ENCODE measurements at places on chromosomes 11 and 22.

DNA sequence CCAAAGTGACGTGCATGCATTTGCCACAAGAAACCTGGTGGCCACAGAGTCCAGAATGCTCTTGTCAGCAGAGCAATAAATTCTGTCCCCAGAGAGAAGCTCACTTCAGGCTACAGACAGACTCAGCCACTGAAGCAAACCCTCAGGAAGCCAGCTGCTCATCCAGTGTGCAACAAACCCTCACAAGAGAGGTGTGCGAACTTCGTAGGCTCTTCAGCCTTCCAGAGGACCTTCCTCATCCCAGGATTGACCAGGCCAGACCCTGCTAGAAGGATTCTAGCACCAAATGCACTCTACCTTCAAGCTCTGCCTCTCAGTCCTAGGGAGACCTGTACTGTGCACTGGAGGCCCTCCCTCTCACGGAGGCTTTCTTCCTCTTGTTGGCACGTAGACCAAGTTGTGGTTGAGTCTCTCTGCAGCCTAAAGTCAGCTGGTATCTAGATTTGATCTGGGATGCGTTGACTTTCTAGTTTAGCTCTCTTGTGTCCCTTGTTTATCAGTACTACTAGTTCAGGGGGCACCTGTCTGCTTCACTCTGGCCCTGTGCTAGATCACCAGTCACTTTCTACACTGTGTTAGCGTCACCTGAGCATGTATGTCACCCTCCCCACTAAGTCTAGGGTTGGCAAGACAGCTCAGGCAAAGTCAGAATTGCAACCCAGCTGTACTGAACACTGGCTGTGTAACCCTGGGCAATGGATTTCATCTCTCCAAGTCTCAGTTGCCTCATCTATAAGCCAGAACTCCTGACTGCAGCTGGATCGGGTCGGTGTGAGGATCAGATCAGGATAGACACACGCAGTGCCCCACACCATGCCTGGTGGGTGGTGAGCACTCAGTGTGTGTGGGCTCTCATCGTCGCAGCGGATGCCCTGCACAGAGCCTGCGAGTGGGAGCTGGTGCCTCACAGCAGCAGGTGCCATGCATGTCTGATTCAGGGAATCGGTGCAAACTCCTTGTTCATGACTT lies 22.1 kb upstream of the TMPRSS13 start:
- DNase-seq, result no peak

DNA sequence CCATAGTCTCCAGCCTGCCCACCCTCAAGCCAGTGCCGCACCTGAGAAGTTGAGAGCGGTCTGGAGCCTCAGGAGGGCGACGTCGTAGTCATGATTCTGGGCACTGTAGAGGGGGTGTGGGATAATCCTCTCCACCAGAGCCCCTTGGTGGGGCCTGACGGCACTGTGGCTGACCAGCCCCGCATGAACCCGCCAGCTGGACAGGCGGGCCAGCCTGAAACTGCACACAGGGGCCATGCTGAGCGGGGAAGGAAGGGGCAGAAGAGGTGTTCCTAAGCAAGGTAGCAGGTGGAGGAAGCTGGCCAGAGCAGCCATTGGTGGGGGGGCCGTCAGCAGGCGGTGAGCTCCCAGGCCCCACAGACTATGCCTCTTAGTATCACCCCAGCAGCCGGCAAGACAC lies 13.1 kb downstream of the TMPRSS5 start:
- DNase-seq, result no peak

GRCh38 chr11:78957476-78958245 lies 383.0 kb upstream of the NARS2 start:
- no peak for DNase-seq

DNA sequence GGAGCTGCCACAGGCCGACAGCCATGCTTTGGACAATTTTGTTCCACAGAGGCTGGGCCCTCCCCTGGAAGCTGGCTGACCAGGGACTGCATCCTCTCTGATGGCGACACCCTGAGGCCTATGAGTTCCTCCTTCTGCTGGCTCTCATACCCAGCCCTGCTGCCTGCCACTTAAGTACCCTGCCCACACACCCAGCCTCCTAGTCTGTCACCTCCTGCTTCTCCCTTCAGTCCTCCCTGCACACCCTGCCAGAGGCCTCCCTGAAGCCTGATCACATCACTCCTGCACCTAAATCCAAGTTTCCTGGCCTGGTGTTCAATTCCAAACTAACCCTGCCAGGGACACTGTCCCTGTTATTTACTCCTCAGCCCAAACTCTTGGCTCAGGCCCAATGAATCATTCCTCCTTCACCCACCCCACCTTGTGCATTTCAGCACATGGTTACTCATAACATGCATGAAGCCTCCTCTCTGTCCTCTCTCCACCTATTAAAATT lies 136.7 kb upstream of the NECTIN1 start:
- DNase-seq, result no peak

GRCh38 chr11:120696597-120697218 lies 185.2 kb downstream of the GRIK4 start:
- DNase-seq, result no peak

- DNase-seq, result peak; percentile 55
Observed at GRCh38 chr11:111918390-111919256, at the start of gene C11orf52. TSS of gene C11orf52 (plus strand) at chr11:111918913. CDS start at chr11:111918973, 60 bp downstream.

DNA sequence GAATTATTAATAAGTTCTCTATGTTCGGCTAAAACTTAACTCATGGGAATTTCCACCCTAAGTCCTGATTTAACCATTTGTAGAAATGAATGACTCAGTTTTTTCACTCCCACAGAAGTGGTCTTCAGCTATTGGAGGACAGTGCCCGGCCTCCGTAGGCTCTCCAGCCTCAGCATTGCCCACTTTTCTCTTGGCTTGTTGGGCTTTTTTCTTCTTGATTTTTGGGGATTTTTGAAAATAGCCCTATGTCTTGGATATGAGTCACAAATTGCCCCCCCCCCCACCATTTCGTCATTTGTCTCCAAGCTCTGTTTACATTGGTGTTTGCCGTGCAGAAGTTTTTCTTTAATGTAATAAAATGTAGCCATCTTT lies 66.7 kb downstream of the PACS1 start:
- DNase-seq, result no peak

DNA sequence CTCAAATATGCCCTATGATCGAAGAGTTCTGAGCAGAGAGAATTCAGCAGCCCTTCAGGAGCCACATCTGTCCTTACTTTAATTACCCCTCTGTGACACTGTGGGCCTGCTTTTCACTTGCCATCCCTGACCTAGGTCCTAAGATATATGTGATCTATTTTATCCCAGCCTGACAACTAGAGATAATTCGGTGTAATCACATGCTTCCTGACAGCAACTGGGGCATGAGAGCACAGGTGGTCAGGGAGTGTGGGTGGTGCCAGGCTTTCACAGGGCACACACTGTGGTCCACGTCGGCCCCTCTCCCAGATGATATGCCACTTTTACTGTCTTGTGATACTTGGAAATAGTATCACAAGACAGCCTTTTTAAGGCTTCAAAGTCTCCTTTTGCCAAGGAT lies 3.9 kb downstream of the TUBA8 start:
- DNase-seq, result no peak

DNA sequence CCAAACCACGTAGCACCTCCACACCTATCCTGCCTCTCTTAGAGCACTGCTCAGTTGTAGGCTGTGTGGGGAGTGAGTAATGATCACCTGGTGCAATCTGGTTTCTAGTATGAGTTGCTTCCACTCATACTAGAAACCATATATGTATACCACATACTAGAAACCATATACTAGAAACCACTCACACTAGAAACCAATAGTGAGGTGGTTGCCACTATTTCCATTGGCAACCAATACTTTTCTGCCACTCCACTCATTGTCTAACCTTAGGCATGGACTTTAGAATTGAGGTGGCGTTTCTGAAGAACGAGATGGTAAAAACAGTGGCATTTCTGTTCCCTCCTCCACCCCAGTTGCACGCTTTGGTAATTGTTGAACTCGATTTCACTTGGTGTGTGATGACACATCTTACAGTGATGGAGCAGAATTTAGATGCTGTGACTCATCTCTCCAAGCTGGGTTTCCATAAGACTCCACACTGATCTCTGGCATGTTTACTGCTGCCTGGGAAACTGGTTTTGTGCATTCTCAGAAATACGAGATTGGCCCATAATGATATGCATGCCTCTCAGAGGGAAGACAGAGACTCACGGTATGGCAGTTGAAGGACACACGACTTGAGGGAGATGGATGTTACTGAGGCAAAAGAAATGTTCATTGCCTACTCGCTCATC lies 82.9 kb downstream of the KIRREL3 start:
- no peak for DNase-seq

DNA sequence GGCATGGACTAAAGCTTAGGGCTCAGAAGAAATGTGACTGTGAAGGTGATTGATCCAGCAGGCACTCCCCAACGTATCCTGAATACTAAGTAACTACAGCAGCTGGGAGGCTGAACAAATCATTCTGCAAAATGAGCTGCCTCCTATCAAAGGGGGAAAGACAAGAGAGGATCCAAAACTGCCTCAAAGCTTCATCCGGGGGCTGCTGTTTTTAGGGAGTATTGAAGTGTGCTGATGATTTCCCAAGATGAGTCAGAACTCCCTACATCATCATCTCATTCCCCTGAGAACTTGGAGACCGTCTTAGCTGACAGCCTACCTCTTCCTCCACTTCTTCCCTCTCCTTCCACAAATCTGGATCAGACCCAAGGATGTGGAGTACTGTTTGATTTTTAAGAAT lies 108.4 kb upstream of the GRAMD1B start:
- no peak for DNase-seq

DNA sequence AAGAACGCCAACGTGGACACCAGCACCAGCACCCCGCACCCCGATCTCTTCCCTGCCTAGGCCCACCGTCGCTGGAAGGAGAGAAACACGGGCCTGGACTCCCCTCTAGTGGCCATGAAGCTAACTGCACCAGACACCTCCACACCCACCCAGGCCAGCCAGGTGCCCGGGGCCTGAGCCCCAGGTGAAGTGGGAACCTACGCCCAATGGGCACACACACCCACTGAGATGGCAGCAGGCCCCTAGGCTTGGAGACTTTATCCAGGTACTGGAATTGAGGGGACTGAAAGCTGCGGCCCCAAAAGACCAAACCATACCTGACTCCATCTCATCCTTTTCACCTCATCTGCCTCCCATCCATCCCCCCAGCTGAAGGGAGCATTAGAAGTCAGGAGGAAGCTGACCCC lies 81.0 kb downstream of the BUD13 start:
- DNase-seq, result peak; percentile 68

DNA sequence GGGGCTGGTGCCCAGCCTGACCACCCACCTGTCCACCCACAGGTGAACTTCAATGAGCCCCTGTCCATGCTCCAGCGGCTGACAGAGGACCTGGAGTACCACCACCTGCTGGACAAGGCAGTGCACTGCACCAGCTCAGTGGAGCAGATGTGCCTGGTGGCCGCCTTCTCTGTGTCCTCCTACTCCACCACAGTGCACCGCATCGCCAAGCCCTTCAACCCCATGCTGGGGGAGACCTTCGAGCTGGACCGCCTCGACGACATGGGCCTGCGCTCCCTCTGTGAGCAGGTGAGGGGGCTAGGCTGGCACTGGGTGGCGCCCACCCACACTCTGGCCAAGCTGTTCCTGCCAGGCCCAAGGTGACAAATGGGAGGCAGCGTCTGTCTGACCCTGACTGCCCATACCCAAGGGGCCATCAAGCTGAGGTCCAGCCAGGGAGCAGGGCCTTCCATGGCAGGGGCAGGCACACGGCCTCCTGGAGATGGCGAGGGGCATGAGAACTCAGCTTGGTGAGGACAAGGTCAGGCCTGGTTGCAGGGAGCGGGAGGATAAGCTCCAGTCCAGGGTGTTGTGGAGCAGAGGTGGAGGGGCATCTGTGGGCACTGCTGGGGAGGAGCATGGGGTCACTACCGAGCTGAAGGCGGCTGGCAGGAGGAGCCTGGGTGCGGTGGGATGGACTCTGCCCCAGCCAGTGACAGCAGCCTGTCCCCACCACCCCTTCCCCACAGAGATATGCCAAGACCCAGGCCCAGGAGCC lies 77.7 kb downstream of the MORC2 start:
- peak; percentile 55 for DNase-seq

DNA sequence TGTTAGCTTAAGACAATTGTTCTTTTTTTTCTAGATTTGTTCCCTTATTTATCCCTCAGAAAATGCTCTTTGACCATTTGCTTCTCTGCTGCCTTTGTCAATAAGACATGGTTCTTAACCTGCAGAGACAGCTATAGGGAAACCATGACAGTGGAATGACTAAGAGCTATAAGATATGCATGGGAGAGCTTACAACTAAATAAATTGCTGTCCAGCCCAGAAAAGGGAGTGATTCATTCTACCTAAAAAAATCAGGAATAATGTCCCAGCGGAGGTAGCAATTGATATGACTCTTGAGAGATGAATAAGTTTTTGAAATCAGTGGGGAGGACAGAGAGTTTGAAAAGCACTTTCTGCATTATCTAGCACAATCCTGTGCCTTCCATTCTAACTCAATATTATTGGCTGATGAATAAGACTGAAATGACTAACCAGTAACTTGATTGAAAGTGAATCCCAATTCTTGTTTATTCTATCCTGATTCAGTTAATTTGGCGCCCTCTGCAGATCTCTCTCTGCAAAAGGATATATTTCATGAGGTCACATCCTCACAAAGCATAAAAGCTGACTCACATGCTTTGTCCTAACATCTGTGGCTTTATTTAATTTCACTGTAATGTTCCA lies 680.5 kb upstream of the API5 start:
- DNase-seq, result no peak

DNA sequence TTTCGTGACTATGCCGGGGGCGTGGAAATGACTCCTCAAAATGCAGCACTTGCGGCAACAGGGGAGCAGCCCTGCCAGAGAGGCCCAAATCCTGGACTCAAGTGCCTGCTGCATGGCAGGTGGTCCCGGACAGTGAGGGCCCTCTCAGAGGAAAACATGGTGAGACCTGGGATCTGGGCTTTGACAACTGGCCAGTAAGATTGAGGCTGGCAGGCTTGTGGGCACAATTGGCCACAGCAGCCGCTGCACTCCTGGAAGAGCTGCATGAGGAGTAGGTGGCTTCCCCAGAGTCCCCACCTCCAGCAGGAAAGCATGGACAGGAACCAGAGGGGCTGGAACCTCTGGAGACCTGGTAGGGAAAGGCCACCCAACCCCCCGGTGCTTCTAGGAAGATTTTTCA lies 13.4 kb downstream of the LINC01488 start:
- no peak for DNase-seq

GRCh38 chr22:41369837-41370236 lies 11.9 kb upstream of the TEF start:
- DNase-seq, result no peak

GRCh38 chr11:2480874-2481220 lies 36.0 kb downstream of the KCNQ1 start:
- DNase-seq, result no peak

GRCh38 chr11:106621484-106621883 lies 396.8 kb downstream of the GUCY1A2 start:
- DNase-seq, result no peak

DNA sequence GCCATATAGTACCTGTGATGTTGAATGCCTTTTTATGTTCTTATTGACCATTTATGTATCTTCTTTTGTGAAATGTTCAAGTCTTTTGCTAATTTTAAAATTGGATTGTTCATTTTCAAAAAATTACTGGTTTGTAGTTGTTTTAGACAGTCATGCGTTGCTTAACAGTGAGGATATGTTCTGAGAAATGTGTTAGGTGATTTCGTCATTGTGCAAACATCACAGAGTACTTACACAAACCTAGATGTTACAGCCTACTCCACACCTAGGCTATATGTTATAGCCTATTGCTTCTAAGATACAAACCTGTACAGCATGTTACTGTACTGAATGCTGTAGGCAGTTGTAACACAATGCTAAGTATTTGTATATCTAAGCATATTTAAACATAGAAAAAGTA lies 32.5 kb downstream of the PDE3B start:
- no peak for DNase-seq

- DNase-seq, result no peak
Observed at GRCh38 chr11:108235192-108235591, 12.3 kb downstream of the ATM start.

Measured in endothelial cell (in vitro differentiated cells).